ENCODE measurements at places on chromosomes 13 and 19. TPM values are rescaled to one million over a fixed set of nuclear protein-coding genes. Genes with fewer than 3 reads are reported as not detected.
A peak's percentile ranks its signal among the peaks of the same experiment; 100 is the strongest.

- no peak for DNase-seq
These were observed 596.6 kb downstream of the KCTD12 start for GRCh38 chr13:76289558-76289957.

GRCh38 chr13:96075953-96076543, 13.9 kb upstream of the HS6ST3 start:
- DNase-seq = no peak

- DNase-seq = no peak
These were observed 460.3 kb downstream of the KCTD12 start for GRCh38 chr13:76425935-76426334.

DNA sequence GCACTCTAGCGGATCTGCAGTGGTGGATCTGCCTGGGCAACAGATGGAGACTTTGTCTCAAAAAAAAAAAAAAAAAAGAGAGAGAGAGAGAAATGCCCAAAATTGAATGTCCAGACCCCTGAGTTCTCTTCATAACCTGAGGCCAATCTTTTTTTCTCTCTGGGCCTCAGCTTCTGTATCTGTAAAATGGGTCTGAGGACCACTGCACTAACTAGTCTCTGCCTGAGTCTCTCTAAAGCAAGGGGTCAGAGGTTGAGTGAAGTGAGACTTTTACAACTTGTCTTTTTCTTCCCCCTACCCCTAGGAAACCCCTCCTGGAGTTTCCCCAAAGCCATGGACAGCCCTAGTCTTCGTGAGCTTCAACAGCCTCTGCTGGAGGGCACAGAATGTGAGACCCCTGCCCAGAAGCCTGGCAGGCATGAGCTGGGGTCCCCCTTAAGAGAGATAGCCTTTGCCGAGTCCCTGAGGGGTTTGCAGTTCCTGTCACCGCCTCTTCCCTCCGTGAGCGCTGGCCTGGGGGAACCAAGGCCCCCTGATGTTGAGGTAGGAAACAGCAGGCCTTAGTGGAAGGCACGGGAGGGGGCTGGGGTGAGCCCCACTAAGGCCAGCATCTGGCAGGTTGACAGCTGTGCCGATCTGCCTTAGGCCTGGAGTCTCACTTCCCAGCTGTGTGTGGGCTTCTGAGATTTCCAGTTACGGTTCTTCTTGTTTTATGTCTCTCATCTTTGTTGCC, 1.8 kb downstream of the TMEM91 start:
- DNase-seq = peak; percentile 49

- no peak for DNase-seq
These were observed 6.0 kb upstream of the EML2 start for GRCh38 chr19:45645068-45645630.

DNA sequence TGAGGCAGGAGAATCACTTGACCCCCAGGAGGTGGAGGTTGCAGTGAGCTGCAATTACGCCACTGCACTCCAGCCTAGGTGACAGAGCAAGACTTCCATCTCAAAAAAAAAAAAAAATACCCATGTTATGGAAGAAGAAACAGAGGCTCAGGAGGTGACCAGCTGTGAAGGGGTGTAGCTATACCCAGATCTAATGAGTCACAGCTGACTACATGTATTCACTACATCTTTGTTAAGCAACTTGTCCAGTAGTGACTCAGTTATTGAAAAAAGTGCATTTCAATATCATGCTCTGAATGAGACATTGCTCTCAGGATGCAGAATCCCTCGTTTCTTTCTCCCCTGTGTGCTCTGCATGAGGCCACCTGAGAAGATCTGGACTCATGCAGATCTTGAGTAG, 16.1 kb upstream of the SPART start:
- no peak for DNase-seq

DNA sequence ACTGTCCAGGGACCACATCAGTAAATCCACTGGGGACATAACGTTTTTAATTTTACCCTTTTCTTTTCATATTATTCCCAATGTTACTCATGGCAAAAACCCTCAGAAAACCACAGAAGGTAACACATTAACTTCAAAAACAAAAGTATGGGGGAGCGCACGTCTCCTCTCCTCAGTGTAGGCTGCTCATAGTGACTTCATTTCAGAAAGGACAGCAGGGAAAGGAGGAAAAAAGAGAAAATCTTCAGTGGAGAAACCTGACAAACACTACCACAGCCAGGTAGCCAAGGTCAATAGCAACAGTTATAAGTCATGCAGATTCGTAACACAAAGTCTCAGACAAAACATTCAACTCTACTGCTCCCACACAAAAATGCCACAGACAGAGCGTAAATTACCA, 21.4 kb downstream of the DZIP1 start:
- DNase-seq = no peak

- no peak for DNase-seq
These were observed 50.2 kb upstream of the PSG2 start for GRCh38 chr19:43132696-43133095.

DNA sequence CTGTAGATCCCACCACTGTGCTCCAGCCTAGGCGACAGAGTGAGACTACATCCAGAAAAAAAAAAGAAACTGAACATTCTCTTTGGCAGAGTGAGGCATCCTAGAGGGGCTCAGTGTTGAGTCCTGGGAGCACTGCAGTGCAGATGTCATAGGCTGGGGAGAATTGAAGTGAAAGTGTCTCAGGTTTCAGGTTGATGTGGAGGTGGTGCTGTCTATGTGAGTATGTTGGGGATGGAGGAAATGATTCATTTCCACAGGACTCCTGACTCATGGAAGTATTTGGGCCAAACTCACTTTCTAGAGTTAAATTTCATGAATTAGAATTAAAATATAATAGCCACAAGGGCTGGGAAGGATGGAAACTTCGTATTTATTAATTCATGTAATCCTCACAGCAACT, 134.4 kb upstream of the TSC22D1 start:
- peak; percentile 48 for DNase-seq

- no peak for DNase-seq
These were observed 69.7 kb upstream of the SLC15A1 start for GRCh38 chr13:98822225-98822606.

GRCh38 chr13:79663977-79664636, 183.2 kb downstream of the NDFIP2 start:
- no peak for DNase-seq

DNA sequence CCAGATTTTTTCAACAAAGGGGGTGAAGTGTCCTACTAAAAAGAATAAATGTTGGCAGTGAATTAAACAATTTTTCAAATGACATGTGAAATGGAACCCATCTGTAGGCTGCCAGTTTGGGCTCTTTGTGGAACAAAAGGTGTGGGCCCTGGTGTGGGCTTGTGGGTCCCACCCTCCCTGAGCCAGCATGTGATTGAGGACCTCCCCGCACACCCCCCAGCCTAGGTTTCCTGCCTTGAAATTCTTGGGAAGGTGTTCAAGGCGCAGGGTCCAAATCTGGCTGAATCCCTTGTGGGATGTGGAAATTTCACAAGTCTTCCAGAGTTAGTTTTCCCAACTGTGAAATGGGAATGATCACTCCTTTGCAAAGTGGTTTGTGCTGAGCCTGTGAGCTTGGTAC, 4.1 kb downstream of the GGN start:
- DNase-seq = no peak

DNA sequence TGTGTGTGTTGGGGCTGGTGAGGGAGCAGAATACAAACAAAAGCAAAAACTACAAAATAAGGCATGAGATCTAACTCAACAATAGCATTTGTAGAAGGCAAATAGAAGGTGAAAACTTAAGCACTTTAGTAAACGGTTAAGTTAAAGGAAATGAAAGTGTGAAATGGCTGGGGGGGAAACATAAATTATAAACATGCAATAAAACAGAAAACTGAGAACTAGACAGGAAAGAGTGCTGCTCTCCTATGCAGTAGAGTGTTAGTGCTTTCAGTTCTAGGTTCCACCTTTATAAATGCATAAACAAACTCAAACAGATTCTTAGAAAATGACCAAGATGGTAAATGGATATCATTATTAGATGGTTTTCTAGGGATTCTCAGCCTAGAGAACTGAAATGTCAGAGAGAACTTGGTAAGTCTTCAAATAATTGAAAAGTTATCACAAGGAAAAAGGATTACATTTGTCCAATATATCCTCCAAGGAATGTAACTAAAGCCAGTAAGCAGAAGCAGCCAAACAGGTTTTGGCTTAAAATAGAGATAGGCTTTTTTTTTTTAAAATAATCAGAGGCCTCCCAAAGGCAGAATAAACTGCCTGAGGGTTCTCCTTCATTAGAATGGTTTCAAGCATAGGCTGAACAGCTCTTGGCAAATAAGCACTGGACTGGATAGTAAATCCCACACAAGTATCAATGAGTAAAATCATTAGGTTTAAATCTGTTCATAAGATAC, 23.3 kb downstream of the RBM26 start:
- DNase-seq = no peak

DNA sequence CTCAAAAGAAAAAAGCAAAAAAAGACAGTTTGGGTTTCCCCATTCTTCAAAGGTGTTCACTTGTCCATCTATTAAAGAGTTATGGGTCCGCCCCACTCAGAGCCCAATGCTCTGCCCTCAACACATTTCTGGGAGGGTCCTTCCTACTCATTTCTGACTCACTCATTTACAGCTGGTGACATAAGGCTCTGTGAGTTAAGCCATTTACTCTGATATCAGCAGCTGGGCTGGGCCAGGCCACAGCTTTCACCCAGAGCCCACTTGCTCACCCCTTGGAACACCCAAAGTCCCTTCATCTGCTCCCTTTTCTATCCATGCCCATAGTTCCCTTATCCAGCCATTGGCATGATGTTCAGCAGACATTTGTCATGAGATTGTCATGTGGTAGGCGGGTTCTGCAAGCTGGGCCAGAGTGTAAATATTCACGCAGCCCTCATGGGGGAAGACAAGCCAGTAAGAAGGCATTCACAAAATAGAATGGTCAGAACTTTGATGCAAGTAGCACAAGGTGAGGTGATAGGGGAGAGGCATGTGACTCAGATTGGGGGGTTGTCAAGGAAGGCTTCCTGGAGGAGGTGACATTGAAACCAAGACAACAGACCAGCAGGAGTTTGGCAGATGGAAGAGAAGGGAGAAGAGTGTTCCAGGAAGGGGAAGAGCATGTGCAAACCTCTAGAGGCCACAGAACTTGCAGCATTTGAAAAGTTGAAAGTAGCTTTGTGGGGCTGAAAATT, 5.9 kb downstream of the MAST1 start:
- DNase-seq = no peak

DNA sequence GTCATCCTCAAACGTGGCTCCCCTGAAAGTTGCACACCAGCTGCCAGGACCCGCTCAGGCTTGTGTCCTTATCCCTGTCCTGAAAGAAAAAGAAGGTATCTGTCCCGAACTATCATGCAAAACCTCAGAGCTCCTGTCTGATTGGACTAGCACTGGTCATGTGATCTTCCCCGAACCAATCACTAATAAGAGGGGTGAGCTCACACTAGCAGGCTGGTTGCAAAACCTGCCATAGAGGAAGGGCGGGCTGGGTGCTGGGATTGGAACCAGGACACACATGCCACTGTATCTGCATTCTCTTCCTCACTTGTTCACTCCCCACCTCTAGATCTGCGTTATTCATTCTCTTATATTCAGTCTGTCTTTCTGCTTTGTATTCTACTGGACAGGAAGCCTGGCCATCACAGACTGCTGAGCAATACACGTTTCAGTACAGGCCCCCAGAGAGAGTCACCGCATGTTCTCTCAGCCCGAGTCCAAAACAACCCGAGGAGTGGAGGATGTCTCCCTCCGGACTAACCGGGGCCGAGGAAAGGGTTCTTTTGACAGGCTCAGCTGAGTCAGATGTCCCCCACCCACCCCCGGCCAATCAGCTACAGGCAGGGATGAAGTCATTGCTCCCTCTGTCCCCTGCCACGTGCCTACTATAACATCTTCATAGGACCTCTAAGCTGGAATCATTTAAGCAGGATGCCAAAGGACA, 97.7 kb downstream of the SIPA1L3 start:
- DNase-seq = no peak

GRCh38 chr19:54345938-54346386, 7.0 kb upstream of the LILRA4 start:
- DNase-seq = no peak

GRCh38 chr13:110306960-110307766, at the start of the genes COL4A1 and COL4A2:
COL4A1 (minus strand) TSS chr13:110307157; CDS start chr13:110307027, 130 bp downstream.
COL4A2 (plus strand) TSS chr13:110307284; CDS start chr13:110307904, 620 bp downstream.
- no peak for DNase-seq

DNA sequence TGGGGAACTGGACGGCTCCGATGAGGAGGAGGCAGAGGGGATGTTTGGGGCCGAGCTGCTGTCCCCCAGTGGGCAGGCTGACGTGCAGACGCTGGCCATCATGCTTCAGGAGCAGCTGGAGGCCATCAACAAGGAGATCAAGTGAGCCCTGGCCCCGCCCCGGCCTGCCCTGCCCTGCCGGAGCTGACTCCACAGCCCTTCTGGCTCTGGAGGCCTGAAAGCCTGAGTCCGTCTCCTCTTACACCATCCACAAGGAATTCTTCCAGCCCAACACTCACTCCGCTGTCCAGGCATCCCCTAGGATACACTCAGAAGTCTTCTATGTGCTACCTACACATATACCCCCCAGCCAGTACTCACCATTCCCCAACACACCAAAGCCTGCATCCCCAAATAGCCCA, 17.4 kb downstream of the PPFIA3 start:
- DNase-seq = no peak

DNA sequence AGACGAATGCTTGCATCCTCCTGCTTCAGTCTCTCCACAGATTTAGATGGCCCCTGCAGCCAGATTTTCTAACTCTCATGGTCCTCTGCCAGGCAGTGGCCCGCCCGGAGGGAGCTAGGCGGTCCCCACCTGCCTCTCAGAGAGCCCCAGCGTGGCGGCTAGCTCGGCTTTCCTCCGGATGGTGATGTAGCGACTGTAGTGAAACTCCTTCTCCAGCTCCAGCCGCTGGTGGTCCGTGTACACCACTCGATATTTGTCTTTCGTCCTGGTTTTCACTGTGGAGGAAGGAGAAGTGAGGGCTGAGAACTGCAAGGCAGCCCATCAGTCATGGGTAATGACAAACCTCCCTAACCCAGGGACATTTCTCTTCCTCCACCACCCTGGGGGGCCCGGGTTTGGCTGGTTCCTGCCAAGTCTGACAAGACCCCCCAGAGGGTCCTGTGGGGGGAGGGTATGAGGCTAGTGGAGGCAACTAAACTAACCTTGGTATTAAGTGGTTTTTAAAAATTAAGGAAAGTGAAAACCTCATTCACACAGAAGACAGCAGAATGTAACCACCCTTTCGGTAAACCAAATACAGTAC, 4.3 kb downstream of the CDX2 start:
- no peak for DNase-seq

- DNase-seq = peak; percentile 90
These were observed at the start of gene POU2F2 for GRCh38 chr19:42132030-42132628. POU2F2 (minus strand) TSS chr19:42132446; CDS start chr19:42132411, 35 bp downstream.

GRCh38 chr19:46020819-46021125, 2.1 kb downstream of the PGLYRP1 start:
- DNase-seq = no peak

The MAST1 gene
- 2.0 TPM for total RNA-seq

The PMIS2 gene
- not detected for total RNA-seq

The GRK1 gene
- not detected for total RNA-seq

The IFNL2 gene
- not detected for total RNA-seq

The ZNF417 gene
- total RNA-seq = 12.9 TPM

The GPR18 gene
- 17.6 TPM for total RNA-seq

The ERICH6B gene
- not detected for total RNA-seq

The PALM gene
- total RNA-seq = not detected

The PSG1 gene
- total RNA-seq = not detected

The HIPK4 gene
- total RNA-seq = not detected

The TPRX1 gene
- not detected for total RNA-seq
